ENCODE measurements at places on chromosomes 13 and 19.

- no peak for DNase-seq
Observed at GRCh38 chr13:102657630-102658029, 37.2 kb downstream of the METTL21C start.

DNA sequence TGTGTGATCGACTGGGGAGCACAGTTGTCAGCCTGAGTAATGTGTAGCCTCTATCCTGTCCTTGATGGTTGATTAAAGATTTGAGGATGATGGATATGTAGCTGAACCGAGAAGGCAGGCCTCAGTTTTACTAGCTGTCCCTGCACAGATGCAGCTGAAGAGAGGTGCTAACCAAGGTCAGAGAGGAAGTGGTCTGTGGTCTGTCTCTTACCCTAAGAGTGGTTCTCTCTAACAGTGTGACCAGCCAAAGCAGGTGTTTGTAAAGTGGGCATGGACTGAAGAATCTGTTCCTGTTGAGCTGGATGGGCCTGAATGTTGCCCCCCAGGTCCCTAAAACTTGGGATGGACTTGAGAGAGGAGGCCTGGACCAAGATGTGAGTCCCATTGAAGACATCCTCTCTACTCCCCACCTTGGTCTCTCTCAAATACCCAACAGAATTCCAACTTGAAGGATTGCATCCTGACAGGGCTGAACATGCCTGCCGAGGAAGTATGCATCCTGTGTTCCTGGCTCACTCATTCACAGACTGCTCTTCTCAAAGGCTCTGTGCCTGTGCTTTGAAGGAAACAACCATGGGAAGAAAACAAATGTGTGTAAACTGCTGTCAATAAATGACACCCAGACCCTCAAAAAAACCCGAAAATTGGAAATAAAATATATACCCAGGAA lies 223.8 kb downstream of the MAB21L1 start:
- DNase-seq: no peak

DNA sequence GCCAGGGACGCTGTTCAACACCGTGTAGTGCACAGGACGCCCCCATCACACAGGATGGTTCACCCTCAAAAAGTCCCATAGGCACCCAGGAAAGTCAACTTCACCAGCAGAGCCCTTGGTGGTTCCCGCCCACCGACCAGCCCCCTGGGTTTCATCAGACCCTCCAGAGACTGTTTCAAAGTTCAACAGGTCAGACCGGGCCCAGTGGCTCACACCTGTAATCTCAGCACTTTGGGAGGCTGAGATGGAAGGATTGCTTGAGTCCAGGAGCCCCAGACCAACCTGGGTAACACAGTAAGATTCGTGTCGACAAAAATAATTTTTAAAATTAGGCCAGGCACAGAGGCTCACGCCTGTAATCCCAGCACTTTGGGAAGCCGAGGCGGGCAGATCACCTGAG lies 61.0 kb downstream of the MYO9B start:
- DNase-seq: no peak

DNA sequence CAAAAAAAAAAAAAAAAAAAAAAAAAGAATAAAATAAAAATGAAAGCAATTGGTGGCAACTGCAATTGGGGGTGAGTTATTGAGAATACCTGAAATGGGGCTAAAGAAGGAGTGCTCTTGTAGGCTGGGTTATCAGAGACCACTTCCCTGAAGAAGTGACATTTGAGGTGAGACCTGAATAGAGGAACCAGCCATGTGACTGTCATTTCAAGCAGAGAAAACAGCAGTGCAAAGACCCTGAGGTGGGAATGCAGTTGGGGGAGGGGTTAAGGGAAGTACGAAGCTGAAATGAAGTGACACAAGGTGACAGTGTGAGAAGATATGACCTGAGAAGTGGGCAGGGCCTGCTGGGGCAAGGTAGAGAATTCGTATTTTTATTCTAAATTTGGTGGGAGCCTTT lies 4.3 kb upstream of the PALM3 start:
- no peak for DNase-seq

GRCh38 chr13:23570099-23570920 lies at the start of gene TNFRSF19:
TSS of gene TNFRSF19 (plus strand) at chr13:23570412. CDS start at chr13:23590184, 19,772 bp downstream.
- no peak for DNase-seq

DNA sequence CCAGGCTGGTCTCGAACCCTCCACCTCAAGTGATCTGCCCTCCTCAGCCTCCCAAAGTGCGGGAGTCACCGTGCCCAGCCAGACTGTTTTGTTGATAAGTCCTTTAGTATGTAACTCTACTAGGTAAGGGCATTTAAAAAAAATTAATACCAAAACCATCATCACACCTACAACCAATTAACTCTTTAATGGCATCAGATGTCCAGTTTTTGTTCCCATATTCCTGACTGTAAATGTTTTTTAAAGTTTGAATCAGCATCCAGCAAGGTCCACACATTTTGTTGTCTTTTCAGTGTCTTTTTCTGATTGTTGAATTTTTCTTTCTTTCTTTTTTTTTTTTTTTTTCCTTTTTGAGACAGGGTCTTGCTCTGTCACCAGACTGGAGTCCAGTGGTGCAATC lies 5.6 kb downstream of the FCGRT start:
- no peak for DNase-seq

GRCh38 chr19:40596608-40597328 lies 4.4 kb upstream of the LTBP4 start:
- DNase-seq: no peak

GRCh38 chr19:41327076-41327575 lies 17.2 kb downstream of the CCDC97 start:
- no peak for DNase-seq

GRCh38 chr19:32971012-32971595 lies 654 bp downstream of the CEP89 start:
- DNase-seq: no peak

DNA sequence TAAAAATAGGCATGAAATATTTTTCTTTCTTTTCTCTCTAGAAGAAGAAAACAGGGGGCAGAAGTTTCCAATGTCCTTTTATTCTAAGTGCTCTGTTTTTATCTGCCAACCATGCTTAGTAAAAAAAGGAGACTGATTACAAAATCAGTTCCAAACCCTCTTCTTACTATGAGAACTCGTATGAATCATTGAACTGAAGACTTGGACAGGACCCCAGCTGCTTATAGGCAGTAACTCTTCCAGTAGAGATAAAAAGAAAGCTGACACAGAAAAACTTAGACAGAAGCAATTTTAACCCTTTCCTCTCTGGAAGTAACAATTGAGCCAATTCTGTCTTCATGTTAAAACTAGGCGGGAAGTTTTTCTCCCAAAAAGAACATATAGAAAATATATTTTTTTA lies 24.5 kb upstream of the FREM2 start:
- no peak for DNase-seq

- DNase-seq: no peak
Observed at GRCh38 chr19:18659281-18660050, 22.6 kb downstream of the KLHL26 start.

- DNase-seq: no peak
Observed at GRCh38 chr13:97141564-97142005, 80.5 kb upstream of the MBNL2 start.

Measured in stimulated activated CD8-positive, alpha-beta memory T cell treated with anti-CD3 and anti-CD28 coated beads, Interleukin-4, amount 100 ng/mL, for 1 hour (primary cell).